ENCODE measurements at places on chromosomes 5 and 9.

GRCh38 chr9:93171261-93171990 is 12.5 kb upstream of the WNK2 start:
- no peak for DNase-seq

DNA sequence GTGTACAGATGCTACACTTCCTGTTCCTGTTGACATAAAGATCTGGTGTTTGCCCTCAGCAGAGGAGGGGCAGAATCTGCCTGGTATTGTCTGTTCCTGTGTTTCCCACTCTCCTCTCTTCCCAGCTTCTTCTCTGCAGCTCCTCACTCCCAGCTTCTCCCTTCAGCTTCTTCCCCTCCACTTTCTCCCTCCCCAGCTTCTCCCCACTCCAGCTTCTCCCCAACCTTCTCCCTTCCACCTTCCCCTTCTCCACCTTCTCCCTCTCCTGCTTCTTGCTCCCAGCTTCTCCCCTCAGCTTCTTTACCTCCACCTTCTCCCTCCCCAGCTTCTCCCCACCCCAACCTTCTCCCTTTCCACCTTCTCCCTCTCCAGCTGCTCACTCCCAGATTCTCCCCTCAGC is 148.9 kb upstream of the IRX2 start:
- no peak for DNase-seq

DNA sequence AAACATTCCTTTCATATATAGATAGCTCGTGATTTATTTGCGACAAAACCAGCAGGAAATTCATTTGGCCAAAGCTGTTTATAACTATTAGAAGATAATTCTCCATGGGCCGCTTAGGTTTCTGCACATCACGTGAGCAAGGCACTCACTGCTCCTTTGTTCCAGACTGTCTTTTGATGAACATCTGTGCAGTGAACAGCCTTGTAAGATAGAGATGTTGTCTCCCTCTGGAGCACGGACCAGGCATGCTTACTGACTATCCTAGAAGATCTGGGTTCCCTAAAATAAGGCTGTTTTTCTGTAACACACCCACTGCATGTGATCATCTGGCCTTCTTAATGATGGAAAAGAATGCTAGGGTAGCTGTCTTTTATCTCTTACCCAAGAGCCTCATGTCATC is 30.9 kb downstream of the YIPF5 start:
- DNase-seq: no peak

GRCh38 chr9:131276891-131277286 is 579 bp upstream of the FAM78A start:
- DNase-seq: peak; percentile 42

DNA sequence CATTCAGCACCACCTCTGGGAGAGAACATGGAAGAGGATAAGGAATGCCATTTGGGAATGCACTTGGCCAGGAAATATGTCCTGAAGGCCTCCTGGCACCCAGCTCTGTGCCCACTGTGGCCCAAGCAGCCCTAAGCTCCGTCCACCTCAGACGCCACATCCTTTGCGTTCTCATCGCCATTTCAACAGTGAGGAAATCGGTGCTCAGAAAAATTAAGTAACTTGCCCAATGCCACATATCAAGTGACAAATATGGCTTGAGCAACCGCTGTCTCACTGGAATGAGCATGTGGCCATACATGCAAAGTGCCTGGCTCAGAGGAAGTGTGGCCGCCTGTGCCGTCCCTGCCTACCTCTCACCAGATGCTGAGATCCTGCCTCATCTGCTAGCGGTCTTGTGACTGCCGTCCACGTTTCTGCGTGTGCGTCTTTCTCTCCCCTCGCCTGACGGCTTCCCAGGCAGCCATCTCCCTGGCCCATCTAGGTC is 984 bp upstream of the DOK3 start:
- no peak for DNase-seq

- DNase-seq: no peak
Observed at GRCh38 chr5:10125116-10125515, 124.6 kb downstream of the ATPSCKMT start.

- peak; percentile 61 for DNase-seq
Observed at GRCh38 chr9:130770679-130771442, 64.2 kb upstream of the ABL1 start.

DNA sequence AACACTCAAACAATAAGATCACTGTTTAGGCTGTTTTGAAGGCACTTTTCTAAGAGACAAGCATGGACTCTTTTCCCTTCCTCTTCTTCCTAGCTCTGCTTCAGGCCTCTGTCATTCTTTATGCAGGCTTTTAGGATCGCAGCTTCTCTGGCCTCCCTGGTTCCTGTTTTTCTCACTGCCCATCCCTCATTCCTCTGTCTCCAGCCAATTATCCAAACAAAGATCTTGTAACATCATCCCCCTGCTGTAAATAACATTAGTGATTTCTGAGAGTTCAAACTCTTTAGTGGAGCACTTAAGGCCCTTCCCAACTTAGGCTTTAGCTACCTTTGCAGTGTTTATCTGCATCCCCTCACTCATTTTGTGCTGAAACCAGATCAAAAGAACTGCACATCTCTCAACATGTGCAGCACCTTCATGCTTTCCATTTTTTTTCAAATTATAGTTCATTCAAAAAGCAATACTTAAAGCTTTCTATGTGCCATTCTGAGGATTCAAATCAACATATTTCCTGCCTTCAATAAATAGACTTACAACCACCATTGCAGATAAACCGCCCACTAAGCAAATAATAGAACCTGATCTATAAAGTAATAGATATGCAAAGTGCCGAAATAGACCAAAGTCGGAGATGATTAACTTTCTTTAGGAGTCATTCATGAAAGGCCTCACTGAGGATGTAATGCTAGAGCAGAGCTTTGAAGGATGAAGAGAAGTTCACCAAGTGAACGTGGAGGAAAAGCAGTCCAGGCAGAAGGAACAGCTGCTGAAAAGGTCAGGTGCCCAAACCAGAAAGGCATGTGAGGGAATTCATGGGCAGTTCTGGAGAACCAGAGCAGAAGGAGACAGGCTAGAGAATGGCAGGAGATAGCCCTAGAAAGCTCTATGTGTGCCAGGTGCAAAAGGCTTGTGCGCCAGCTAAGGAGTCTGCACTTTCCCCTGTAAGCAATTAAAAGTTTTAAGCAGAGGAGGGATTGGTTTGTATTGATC is 95.8 kb upstream of the ZNF366 start:
- DNase-seq: no peak

DNA sequence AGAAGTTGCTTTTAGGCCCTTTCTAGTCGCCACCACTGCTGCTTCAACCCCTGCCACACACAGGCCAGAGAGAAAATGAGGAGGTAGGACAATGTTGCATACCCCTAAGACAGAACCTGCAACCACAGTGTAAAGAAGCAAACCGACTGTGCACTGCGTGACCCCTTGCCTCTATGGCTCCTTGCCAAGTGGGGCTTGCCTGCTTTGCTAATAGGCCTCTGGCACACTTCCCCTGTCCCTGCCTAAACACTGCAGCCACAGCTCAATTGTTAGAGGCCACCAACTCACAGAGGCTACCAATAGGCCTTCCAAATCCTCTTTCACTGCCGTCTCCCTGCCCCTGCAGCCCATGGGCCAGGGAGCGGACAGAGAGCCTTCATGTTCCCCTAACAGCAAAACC is 280.1 kb downstream of the CDH10 start:
- no peak for DNase-seq

DNA sequence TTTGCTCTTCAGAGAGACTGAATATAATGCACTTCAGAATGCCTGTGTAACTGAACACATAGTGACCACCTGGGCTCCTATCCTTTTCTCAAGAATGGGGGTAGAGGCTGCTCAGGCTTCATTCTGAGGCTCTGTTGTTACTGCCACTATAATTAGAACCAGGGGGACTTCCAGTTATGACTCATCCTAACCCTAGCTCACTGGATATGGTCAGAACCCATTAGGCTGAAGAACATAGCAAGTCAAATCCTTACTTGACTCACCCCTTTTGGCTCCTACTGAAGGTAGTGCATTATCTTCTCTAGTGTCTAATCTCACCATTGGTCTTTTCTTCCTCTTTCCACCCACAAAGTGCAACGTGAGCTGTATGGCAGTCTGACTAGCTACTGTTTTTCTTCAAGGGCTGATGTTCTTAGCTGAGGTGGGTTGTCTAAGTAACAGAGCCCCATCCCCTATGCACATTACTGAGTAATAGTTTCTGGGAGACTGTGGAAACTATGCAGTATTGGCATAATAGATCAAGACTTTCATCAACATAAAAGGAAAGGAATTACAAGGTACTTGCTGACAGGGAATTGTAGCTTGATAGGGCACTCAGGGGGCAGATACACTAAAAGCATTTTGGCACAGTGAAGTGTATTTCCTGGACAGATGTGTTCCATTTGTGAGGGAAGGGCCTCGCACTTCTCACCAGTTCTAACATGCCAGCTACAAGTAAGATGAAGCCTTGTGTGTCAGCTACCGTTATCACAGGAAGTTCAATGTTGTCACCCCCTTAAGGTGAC is 431.0 kb upstream of the MEF2C start:
- no peak for DNase-seq

- DNase-seq: peak; percentile 36
Observed at GRCh38 chr5:109191153-109191558, 218.6 kb downstream of the PJA2 start.

- DNase-seq: no peak
Observed at GRCh38 chr5:119017994-119018393, 29.6 kb upstream of the DTWD2 start.

DNA sequence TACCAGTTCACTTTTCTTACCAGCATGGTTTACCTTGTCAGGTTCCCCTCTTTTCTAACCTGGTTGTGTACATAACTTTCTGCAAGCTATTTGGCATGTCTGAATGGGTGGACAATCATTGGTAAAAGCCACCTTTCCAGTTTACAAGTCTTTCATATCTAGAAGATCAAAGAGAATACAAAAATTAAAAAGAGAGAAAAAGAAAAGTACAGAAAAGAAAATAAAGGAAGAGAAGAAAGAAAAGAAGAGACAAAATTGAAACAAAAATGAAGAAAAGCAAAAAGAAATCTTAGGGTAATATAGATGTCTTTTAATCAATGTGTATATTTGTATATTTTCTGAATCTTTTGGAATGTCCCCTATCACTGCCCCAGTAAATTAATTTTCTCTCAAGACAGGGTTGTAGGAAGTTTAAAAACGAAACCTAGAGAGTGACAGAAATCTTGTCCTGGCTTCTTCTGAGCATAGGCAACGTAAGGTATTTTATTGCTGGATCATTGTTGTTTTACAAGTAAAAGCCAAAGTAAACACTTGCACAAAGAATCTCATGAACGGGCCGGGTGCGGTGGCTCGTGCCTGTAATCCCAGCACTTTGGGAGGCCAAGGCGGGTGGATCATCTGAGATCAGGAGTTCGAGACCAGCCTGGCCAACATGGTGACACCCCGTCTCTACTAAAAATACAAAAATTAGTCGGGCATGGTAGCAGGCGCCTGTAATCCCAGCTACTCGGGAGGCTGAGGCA is 98.7 kb upstream of the IFNE start:
- no peak for DNase-seq

DNA sequence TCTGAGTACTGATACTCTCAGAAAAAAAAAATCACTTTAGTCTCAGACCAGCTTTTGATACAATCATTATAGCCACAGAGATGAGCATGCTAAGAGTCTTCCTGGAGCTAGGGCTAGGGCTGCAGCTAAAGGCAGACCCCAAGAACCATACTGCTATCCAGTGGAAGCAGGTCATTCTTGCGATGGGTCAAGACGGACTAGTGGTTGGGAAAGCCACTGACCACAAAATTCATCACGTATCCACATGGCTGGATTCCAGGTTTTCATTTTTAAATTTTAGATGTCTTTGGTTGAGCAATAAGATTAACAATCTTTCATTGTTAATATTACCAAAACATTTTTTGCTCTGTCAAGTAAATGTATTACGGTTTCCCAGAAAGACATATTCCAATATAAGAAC is 598.1 kb downstream of the DNAH5 start:
- no peak for DNase-seq

- no peak for DNase-seq
Observed at GRCh38 chr9:26375448-26375847, 517.2 kb downstream of the CAAP1 start.

- DNase-seq: no peak
Observed at GRCh38 chr9:21964925-21965385, 29.2 kb downstream of the CDKN2A start.

DNA sequence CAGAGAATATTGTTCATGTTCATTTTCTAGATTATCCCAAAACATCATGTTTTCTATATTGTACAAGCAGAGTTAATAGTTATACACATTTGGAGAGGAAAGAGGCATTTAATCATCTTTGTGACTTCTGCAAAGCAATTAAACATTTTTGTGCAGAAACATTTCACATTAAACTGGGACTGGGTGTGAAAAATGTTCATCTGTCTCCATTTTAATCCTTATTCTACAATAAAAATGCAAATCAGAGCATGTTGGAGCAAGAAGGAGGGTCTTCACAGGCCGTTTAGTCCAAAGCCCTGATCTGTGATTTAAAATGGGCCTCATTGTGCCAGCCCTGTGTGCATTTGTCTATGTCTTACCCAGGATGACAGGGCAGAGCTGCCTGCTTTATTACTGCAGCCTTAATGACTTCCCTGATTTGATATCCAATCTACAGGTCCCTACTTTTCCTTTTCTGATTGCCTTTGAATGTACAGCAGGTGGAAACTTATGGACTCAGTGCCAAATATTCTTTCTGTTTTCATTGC is 183.5 kb downstream of the CAVIN4 start:
- no peak for DNase-seq

GRCh38 chr5:2996248-2996647 is 244.8 kb upstream of the IRX2 start:
- DNase-seq: no peak

DNA sequence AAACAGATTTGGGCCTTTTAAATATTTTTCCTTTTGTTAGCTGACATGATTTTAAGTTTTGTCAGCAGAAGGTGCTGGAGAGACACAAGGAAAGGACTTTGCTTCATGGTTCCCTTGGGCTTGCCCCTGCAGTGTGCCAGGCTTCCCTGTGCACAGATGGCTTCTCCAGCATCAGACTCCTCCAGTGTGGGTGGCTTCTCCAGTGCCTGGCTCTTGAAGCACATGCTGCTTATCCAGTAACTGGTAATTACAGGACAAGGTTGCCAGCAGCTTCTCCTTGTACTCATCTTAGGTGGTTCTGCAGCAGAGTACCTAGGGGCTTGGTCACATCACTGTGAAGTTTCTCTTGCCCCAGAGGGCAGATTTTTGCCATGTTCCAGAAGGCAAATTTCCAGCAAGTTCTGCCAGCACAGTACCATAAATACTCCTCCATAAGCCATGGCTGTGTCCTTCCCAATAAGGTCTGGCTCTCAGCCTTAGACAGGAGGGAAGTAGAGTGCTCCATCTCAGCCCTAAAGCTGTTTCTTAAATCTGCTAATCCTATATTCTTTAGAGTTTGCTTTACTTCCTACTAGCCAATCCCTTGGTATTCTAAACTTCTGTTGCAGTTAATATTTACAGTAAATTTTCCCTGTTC is 62.4 kb downstream of the PJA2 start:
- no peak for DNase-seq

DNA sequence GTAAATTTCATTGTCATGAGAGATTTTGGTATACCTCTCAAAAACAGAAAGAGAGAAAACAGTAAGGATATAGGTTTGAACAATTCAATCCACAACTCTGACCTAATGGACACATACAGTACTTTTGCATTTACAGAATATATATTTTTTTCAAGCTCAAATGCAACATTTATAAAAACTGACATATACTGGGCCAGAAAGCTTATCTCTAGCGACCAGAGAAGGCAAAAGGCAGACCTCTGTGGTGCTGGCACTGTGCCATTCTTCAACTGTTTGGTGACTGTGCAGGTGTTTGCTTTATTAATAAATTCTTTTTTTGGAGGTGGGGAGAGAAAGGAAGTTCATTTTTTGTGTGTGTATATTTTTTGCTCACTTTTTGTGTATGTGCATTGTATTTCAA is 6.0 kb upstream of the PLAC8L1 start:
- DNase-seq: peak; percentile 91

GRCh38 chr5:587403-587802 is 24.7 kb upstream of the CEP72 start:
- no peak for DNase-seq

GRCh38 chr9:127628758-127629467 is 16.8 kb downstream of the STXBP1 start:
- peak; percentile 75 for DNase-seq

All from hematopoietic multipotent progenitor cell treated with erythropoietin and hydrocortisone succinate and interleukin-3 and kit ligand, for 15 days (in vitro differentiated cells).